Smooth muscle cell of the coronary artery (primary cell): ENCODE measurements at places on chromosomes 3 and 15. TPM values are rescaled to one million over a fixed set of nuclear protein-coding genes. Genes with fewer than 3 reads are reported as not detected.

The MNS1 gene
- total RNA-seq = 0.47 and 0.98 TPM in 2 replicates

The HRH1 gene
- 23.1 and 36.8 TPM in 2 replicates for total RNA-seq

The TM6SF1 gene
- 3.3 TPM in 1 of 2 replicates, not detected in the other for total RNA-seq

The ARNT2 gene
- total RNA-seq = 4.9 and 14.9 TPM in 2 replicates

The FRMD4B gene
- total RNA-seq = 0.70 and 3.2 TPM in 2 replicates

The CHRFAM7A gene
- total RNA-seq = 1.9 TPM in 1 of 2 replicates, not detected in the other

The SYNPR gene
- total RNA-seq = not detected in 2 replicates

The ST8SIA2 gene
- total RNA-seq = 0.35 TPM in 1 of 2 replicates, not detected in the other

The TF gene
- under 0.01 and 0.30 TPM in 2 replicates for total RNA-seq

The FYCO1 gene
- 23.2 and 28.4 TPM in 2 replicates for total RNA-seq

The PIERCE2 gene
- total RNA-seq = 1.5 and 2.1 TPM in 2 replicates

The SERINC4 gene
- not detected in 2 replicates for total RNA-seq

The SLCO3A1 gene
- 3.4 and 16.5 TPM in 2 replicates for total RNA-seq

The TRH gene
- not detected in 2 replicates for total RNA-seq

The FXR1 gene
- 219 and 353 TPM in 2 replicates for total RNA-seq
